ENCODE measurements at places on chromosomes 2 and 18.

DNA sequence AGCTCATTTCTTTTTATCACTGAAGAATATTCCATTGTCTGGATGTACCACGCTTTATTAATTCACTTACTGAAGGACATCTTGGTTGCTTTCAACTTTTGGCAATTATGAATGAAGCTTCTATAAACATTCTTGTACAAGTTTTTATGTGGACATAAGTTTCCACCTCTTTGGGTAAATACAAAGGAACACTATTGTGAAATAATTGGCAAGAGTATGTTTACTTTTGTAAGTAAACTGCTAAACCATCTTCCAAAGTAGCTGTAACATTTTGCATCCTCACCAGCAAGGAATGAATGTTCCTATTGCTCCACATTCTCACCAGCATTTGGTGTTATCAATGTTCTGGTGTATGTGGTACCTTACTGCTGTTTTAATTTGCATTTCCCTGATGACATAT, 15.8 kb upstream of the VWC2L start:
- DNase-seq, result no peak

DNA sequence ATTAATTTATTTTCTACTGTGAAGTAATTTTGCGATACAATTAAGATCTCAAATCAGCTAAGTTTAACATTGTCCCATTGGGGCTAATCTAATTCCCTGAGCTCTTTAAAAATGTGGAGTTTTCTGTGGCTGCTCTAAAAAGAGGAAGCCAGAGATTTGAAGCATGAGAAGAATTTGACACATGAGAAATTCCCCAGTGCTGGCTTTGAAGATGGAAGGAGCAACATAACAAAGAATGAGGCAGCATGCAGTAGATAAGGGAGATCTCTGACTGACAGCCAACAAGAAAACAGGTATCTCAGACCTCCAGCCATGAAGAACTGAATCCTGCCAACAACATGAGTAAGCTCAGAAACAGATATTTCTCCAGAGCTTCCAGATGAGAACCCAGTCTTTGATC, 308.4 kb downstream of the ZNF804A start:
- no peak for DNase-seq

DNA sequence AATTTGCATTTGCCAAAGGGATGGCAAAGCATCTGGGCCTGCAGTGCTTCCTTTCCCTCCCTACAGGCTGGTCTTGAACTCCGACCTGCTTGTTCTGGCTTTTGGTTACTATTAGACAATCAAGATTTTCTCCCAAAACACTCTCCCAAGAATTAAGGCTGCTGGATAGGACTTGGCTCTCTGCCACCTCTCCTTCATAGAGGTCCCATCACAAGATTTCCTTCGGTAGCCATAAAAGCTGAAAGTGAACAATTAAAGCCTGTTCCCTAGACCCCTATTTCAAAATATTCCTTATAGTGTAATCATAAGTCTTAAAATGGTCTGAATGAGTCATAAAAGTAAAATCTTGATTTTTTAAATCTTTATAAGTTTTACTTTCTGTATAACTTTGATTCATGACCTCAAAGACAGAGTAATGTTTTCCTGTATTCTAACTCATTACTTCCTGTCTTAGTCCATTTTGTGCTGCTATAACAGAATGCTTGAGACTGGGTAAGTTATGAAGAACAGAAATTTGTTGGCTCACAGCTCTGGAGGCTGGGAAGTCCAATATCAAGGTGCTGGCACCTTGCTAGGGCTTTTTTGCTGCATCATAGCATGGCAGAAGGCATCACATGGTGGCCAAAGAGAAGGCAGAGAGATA, 37.8 kb upstream of the TNP1 start:
- DNase-seq, result no peak

- no peak for DNase-seq
Observed at GRCh38 chr2:239177325-239177724, 223.5 kb downstream of the HDAC4 start.

- DNase-seq, result no peak
Observed at GRCh38 chr18:33132657-33133056, 307.9 kb downstream of the CCDC178 start.

DNA sequence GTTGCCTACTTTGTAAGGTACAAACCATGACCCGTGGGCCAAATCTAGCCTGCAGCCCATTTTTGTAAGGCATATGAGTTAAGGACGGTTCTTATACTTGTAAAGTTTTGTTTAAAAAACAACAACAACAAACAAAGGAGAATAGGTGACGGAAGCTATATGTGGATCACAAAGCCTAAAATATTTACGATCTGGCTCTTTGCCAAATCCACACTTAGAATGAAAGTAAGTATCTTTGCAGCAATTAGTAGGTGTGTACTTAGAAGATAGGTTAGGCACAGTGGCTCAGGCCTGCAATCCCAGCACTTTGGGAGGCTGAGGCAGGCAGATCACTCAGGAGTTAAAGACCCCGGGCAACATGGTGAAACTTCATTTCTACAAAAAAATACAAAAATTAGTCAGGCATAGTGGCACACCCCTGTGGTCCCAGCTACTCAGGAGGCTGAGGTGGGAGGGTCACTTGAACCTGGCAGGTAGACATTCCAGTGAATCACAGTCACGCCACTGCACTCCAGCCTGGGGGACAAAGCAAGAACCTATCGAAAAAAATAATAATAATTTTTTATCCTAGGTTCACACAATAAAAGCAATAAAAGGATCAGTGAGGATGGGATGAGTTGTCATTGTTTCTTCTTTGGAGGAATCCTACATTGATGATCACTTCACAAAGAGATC, 57.8 kb upstream of the CTAGE1 start:
- no peak for DNase-seq

GRCh38 chr18:54924948-54925347, 34.3 kb downstream of the CCDC68 start:
- no peak for DNase-seq

DNA sequence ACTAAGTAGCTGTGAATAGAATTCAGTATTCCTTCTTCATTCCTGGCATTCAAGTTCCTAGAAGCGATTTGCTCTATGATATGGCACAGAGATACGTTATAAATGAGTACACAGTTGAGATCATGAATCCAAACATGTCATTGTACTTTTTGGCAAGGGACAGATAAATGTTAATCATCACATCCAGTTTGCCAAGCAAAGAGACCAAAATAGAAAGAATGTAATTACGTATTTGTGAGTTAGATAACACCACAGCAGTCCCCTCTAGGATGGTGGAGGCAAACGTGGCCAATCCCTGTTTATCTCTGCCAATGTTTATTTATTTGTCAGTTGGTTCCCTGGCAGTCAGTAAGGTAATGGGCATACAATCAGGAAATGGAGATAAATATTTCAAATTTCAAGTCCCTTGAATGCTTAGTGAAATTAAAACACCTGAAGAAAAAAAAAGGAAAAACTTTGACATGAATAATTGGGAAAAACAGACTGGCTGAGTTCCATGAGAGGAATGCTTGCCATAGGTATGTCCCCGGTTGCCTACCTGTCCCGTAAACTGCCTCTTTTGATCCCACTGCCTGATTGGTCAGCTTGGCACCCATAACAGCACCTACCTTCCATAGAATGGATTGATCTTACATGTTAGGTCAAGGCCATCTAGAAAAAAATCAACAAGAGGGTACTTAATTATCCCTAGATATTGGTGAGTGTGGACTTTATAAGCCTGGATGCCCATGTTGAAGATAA, 451.1 kb upstream of the NETO1 start:
- no peak for DNase-seq

GRCh38 chr2:225630824-225631533, 231.5 kb downstream of the NYAP2 start:
- no peak for DNase-seq

- no peak for DNase-seq
Observed at GRCh38 chr2:206840999-206841398, 75.6 kb downstream of the FASTKD2 start.

GRCh38 chr18:22325396-22325795, 92.3 kb downstream of the CTAGE1 start:
- DNase-seq, result no peak

DNA sequence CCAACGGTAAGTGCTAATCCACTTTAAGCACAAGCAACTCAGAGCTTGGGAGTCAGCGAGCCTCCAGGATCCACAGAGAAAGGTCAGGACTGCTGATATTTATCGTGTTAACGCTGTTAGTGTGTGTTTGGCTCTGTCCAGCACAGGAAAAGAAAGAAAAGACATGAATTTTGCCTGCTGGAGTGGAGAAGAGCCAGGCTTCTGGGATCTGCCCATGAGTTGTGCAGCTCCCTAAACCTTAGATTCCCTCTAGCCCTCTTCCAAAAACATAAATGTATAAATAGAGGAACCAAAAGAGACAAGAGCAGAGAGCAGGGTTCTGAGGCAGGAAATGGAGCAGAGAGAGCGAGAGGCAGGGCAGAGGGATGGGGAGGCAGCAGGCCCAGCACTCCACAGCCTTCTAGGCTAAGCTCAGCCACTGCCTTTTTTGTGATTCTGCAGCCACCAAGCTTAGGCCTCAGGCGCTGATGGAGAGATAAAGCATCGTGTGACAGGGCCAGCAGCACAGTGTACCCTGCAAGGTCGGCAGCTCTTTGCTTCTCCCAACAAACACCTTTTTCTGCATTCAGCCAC, 14.5 kb upstream of the MAT2A start:
- no peak for DNase-seq

- no peak for DNase-seq
Observed at GRCh38 chr18:50886929-50887328, 8.0 kb downstream of the ME2 start.

- DNase-seq, result no peak
Observed at GRCh38 chr2:19932928-19933327, 31.1 kb upstream of the TTC32 start.

- peak; percentile 70 for DNase-seq
Observed at GRCh38 chr2:150911766-150912280, 349.8 kb downstream of the RBM43 start.

GRCh38 chr2:96881349-96882195, 11.7 kb upstream of the SEMA4C start:
- no peak for DNase-seq

GRCh38 chr2:204795156-204795555, 249.9 kb downstream of the PARD3B start:
- no peak for DNase-seq

DNA sequence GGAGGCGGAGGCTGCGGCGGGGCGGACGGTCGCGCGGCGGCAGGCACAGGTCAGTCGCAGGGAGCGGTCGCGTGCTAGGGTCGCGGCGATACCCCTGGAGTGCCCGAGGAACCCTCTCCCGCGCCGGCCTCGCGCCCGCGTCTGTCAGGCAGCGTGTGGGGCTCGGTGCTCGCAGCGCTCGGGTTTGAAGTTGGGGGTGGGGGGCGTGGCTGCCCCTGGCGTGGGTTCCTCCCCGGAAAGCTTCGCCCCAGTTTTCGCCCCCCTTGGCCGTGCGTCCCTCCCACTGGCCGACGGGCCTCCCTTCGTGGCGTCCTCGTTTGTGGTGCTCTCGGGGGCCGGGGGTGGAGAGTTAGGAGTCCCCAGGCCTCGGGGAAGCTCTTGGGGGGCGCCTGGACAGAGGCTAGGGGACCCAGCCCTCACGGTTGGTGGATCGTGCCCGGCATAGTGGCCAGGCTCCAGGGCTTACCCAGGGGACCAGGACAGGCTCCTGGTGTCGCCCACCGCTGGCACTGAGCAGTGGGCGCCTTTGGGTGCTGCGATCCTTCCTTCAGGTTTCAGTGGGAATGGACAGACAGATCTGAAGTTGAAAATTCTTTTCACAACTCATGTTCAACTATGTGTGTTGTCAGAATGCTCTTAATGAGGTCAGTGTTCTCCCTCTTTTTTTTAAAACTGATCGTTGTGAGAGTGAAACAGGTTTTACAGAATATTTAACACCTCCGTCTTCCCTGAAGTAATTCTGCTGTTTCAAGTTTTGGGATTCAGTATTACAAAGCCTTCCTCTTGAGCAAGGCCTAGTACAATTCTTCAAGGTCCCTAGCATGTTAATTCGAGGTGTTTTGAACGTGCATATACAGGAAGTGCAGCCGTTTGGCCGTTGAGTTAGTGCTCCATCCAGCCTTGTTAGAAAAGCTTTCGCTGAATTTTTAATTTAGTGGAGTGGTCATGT, 604 bp downstream of the RALBP1 start:
- DNase-seq, result no peak

DNA sequence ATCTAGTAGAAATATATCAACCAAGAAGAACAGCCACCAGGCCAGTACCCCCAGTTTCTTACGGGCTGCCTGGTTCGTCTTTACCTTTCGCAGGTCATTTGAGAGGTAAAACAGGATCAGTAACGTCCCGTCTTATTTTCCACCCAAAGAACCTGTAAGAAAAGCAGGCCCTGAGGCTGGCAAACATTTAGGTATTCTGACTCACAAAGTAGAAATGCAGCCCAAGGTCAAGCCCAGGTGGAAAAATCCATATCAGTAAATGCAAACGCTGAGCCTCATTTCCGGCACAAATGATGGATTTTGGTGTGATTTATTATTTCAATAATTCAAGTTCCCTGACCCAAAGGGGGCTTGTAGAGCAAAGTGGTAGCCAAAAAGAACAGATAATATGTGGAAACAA, 171.2 kb downstream of the ZNF516 start:
- DNase-seq, result no peak

DNA sequence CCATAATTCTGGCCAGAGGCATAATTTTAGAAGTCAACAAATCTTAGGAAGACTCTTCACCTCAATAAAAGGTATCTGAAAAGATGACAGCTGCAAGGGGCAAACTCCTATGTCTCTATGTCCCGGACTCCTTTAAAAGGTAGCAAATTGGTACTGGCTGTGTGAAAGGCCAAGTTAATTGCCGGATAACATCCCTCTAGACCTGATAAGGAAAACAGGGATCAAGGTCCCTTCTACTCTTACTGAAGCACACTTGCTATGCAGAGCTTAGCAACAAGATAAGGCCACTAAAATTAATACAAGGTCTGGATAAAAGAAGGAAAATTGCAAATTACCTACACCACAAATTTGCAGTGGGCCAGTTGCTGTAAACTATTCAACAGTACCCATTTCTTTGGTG, 141.0 kb upstream of the EPC2 start:
- DNase-seq, result no peak

GRCh38 chr18:35610724-35611123, 29.2 kb downstream of the GALNT1 start:
- DNase-seq, result no peak

DNA sequence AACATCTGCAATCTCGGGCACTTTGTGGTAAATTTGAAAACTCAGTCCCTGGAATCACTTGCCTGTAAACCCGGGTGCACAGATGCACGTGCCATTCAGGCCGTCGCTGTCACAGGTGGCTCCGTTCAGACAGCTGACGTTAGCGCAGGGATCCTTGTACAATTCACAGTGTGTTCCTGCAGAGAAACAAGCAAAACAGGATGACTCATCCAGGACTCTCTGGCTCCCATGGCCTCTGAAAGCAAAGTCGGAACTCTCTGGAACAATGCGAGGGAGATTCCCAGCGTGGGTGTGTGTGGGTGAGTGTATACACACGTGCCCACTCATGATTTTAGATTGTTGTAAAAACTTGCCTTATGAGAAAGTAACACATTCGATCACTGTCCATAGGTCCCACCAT, 136.1 kb upstream of the PID1 start:
- no peak for DNase-seq

DNA sequence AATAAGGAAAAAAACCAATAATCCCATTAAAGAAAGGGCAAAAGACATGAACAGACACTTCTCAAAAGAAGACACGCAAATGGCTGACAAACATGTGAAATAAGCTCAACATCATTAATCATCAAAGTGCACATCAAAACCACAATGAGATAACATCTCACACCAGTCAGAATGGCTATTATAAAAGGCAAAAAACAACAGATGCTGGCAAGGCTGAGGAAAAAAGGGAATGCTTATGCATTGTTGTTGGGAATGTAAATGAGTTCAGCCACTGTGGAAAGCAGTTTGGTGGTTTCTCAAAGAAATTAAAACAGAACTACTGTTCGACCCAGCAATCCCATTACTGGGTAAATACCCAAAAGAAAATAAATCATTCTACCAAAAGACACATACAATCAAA, 285.6 kb downstream of the NR4A2 start:
- no peak for DNase-seq

Measured in fibroblast of skin of left quadriceps (primary cell).